ENCODE measurements at places on chromosomes 4 and X.

DNA sequence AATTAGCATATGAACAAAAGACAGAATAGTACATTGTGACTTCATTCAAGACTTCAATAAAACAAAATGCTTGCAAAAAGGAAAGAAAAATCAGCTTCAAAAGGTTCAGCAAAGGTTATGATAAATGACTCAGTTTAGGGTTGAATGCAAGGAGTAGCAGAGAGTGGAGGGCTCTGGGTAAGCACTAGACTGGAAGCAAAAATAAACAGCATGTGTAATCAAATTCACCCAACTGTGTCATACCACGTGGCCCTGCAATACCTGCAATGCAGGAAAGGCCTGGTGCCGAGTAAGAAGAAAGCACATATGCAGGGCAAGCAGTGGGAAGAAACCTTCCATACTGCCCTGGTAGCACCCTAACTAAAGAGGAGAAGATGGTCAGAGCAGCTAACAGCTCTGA lies 88.7 kb downstream of the ATP11C start:
- no peak for DNase-seq

GRCh38 chrX:53313728-53314105 lies 32.3 kb upstream of the IQSEC2 start:
- no peak for DNase-seq

- no peak for DNase-seq
These were observed 102.0 kb upstream of the LSM6 start for GRCh38 chr4:146073517-146073916.

DNA sequence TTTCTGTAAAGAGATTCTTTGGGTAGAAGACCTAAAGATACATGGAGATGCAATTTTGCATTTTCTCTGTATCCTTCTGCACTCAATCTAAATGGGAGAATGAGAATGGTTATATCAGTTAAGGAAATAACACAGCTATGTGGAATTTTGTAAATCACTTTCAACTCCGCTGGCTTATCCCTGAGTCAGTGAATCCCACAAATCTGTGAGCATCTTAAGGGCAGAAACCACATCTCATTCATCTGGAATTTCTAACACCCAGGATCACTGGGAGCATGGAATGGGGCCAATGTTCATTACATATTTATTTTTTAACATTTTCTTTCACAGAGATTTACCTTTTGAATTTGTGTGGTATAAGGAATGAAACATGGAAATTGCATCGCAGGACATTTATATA lies 167.8 kb downstream of the CFAP47 start:
- no peak for DNase-seq

GRCh38 chr4:66562276-66562806 lies 892.1 kb upstream of the EPHA5 start:
- DNase-seq, result no peak

- DNase-seq, result no peak
These were observed 9.6 kb upstream of the YTHDC1 start for GRCh38 chr4:68359508-68359907.

DNA sequence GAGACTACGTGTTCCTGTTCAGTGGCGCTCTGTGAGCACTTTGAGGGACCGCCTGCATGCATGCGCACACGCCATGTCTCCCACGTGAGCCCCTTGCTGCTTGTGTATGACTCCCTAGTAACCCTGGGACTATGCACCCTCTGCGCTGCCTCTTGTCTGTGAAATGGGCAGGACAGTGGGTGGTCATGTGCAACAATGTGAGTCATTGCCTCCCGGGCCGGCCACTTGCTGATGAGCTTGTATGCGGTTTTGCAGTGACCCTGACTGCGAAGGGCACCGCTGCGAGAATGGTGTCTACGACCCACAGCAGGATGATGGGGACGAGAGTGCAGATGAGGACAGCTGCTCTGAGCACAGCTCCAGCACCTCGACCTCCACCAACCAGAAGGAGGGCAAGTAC lies 61.4 kb downstream of the TNIP2 start:
- no peak for DNase-seq
